ENCODE measurements at places on chromosomes 7 and 10.

GRCh38 chr7:156589808-156590207, 50.8 kb upstream of the RNF32 start:
- DNase-seq = no peak

- no peak for DNase-seq
These were observed 38.0 kb downstream of the SNX10 start for GRCh38 chr7:26329520-26330255.

DNA sequence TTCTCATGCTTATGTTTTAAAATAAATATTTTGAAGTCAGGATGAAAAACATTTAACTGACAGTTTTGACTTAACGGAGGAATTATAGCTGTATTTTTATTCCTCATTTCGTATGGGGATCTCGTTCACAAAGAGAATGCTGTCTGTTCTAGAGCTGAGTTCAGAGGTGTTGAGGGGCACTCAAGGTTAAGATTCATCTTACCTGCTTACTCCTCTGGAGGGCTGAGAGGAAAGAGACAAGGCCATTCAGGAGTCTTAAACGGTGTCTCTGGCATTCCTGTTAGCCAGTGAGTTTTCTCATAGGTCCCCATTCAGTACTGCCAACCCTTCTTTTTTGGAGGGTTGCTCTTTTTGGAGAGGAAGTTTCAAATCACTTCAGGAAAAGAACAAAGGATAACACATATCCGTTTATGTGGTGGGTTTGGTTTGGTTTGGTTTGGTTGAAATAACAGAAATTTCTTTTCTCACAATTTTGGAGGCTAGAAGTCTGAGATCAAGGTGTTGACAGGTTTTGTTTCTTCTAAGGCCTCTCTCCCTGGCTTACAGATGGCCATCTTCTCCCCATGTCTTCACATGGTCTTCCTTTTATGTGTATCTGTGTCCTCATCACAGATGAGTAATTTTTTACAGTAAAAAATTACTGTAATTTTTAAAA, 23.1 kb downstream of the CALHM2 start:
- no peak for DNase-seq

DNA sequence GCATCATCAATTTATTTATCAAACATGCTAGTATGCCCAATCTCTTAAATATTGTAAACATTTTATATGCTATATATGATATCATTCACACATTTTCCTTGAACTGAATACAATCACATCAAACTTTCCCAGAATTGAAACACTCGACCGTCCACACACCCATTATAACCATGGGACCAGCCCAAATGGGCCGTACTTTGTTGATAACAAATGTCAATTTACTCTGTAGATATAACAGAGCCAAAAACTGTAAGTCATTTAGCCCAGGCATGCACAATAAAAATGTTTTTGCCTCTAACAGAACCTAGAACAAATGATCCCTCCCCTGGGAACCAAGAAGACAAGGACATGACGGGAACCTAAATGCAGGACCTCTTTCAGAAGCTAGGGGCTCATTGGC, 683 bp upstream of the ANKRD22 start:
- DNase-seq = no peak

GRCh38 chr10:78385599-78385998, 351.9 kb downstream of the RPS24 start:
- DNase-seq = no peak

DNA sequence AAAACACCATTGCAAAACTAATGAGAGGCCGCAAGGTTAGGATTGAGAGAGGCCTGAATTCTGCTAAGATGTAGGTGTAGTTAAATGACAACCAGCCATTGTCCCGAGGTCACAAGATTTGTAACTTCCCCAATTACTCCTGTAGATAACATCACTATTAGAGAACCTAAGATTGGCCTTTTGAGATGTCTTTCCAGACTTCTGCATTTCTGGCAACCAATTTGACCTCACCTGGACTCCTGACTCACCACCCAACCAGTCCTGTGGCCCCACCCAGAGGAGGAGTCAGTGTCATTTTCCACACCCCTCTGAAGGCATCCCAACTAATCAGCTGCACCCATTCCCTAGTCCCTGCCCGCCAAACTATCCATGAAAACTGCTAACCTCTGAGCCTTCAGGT, 115.7 kb downstream of the PRKAG2 start:
- DNase-seq = no peak

- DNase-seq = no peak
These were observed 33.0 kb downstream of the CYP26A1 start for GRCh38 chr10:93106631-93107072.

GRCh38 chr10:97401455-97401919, 347 bp upstream of the RRP12 start:
- DNase-seq = no peak

DNA sequence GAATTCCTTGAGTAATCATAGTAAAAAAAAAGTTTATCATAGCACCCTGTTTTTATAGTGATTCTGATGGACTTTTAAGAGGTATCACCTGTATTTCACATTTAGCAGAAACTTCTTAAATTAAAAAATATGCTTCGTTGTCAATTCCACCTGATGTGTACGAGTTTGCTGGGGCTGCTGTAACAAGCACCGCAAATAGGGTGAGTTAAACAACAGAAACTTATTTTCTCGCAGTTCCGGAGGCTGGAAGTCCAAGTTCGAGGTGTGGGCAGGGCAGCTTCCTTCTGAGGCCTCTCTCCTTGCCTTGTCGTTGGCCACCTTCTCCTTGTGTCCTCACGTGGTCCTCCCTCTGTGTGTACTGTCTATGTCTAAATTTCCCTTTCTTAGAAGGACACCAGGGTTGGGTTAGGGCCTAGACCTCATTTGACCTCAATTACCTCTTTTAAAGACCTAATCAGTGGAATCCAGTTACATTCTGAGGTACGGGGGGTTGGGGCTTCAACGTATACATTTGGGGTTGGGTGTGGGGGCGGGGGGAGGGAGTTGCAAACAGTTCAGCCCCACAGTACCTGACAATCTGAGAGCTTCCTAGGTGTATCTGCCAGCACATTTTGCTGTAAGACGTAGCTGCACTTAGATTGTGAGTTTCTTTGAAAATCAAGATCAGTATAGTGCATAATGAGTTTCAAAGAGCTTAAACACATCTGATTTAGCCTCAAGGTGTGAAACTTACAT, 72.7 kb downstream of the RBM33 start:
- no peak for DNase-seq

- DNase-seq = no peak
These were observed 219.6 kb upstream of the SHH start for GRCh38 chr7:156031679-156032478.

DNA sequence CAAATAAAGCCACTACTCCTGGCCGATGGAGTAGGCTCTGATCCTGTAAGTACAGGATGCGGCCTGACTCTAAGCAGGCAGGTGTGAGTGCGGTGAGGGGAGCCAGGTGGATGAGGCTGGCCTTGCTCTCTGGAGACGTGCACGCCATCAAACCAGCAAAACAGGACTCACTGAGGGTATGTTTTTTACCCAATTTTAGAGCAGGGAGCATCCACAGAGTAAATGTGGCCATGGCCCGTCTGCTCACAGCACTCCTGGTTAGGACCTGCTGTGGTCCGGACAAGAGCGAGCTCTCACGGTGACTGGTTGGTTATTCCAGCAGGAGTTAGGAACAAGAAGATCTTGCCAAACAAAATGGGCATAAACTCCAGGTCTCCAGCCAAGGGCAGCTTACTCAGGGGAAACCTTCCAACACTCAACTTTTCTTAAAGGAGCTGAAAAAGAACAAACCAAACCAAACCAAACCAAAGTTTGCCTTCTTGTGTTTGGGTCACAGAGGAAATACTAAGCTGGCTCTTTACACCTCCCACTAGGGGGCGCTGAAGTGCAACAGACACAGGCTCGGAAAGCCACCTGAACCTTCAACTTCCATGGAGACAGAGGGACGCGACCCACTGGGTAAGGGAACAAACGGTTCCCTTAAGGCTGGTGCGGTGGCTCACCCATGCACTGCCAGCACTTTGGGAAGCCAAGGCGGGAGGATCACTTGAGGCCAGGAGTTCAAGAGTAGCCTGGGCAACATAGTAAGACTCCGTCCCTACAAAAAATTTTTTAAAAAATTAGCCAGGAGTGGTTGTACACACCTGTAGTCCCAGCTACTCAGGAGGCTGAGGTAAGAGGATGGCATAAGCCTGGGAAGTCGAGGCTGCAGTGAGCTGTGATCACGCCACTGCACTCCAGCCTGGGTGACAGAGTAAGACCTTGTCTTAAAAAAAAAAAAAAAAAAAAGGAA, 122.4 kb downstream of the CLEC2L start:
- no peak for DNase-seq
